ENCODE measurements at places on chromosomes 5 and 9.

DNA sequence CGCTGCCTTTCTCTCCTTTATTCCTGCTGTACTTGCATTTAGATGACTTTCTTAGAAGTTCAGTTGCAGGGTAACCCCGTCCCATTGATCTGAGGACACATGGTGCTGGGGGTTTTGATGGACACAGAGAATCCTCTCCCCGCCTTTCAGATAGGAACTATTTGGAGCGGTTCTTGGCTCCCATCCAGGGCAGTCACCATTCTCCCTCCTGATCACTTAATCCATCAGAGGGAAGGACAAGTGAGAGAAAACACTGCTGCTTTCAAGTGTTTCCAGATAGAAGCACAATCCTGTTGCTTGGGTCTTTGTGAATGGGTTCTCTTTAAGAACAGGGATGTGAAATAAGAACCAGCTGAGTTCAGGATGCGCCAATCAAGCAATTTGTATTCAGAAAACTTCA lies 85.2 kb downstream of the IRX1 start:
- DNase-seq, result no peak

- no peak for DNase-seq
These were observed 448.4 kb downstream of the BNC2 start for GRCh38 chr9:16422114-16422513.

- no peak for DNase-seq
These were observed 226.3 kb upstream of the ZNF608 start for GRCh38 chr5:124972703-124973102.

DNA sequence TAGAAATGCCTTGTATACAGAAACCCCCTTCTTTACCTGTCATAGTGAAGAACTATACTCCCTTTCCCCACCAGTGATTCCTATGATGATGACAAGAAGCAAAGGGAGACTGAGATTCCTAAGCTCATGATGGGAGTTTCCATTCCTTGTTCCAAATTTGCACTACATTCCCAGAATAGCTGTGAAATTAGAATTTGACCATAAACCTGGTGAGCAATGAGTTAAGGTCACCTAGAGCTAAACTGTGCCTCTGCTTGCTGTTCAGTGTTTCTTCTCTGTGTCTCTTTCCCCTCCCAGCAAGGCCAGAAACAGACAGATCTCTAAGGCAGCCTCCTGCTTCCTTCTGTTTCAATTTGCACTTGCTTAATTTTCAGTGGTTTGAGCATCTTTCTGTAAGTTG lies 332.1 kb downstream of the PIK3R1 start:
- no peak for DNase-seq

DNA sequence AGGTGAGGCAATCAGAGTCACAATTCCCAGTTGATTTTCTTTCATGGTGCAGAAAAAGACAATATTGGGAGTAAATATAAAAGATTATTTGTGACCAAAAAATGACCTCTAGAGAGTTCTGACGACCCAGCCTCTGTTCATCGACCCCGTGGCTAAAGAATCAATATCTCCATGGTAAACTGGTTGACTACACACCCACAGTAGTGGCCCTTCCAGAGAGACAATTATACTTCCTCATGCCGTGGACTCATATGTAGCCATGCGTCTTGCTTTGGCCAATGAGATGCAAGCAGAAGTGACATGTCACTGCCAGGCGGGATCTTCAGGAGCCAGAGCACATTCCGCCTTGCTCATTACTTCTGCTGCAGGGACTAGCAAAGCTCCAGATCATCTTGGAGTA lies 163.3 kb upstream of the RAD23B start:
- no peak for DNase-seq

DNA sequence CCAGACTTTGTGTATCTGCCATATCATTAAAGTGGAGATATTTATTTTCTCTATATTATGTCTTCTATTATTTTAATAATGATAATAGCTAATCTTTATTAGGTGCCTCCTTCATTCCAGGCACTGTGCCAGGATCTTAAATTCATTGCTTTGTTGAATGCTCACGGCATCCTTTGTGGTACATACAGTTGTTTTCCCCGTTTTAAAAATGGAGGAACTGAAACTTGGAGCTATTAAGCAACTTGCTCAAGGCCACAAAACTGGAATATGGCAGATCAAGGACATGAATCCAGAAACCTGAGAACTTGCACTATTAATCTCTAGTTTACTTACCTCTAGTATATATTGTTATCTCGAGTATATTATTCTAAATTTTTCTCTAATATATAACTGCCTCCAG lies 41.5 kb upstream of the PPP3R2 start:
- DNase-seq, result no peak

DNA sequence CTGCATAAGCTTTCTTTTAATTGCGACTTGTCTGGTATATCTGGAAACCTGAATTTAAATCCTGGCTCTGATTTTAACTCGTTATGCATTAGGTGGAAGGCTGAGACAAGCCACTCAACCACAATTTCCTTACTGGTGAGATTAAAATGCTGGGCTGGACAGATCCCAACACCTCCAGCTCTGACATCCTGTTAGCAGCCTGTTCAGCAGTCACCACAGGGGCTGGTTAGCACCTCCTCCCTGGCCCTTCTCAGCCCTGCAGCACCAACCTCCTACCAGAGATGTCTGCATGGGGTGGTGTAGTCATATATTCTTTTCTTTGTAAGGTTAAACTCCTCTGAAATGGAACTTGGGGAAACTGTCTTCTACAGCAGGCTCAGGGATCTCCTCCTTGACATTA lies 156.5 kb upstream of the NFIL3 start:
- DNase-seq, result peak; percentile 16

- peak; percentile 44 for DNase-seq
These were observed 105.4 kb upstream of the PAM start for GRCh38 chr5:102649731-102650130.

GRCh38 chr5:166909926-166910325 lies 1381.5 kb upstream of the WWC1 start:
- DNase-seq, result no peak

DNA sequence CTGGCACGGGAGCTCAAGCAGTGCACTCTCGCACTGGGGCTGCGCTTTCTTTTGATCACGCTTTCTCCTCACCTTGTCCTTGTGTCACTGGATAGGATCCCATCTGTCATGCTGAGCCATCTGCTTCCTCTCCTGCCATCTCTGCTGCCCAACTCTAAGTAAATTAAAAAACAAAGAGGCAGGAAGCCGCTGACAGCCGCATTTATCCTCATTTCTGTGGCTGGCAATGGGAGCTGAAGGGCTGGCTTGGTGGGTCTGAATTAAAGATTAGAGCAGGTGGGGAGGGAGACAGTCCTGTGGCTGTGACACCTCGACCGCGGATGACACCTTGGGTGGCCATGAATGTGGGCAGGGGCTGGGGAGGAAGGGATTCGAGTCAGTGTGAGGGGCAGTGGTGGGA lies 159.2 kb upstream of the ALDH1B1 start:
- DNase-seq, result no peak

DNA sequence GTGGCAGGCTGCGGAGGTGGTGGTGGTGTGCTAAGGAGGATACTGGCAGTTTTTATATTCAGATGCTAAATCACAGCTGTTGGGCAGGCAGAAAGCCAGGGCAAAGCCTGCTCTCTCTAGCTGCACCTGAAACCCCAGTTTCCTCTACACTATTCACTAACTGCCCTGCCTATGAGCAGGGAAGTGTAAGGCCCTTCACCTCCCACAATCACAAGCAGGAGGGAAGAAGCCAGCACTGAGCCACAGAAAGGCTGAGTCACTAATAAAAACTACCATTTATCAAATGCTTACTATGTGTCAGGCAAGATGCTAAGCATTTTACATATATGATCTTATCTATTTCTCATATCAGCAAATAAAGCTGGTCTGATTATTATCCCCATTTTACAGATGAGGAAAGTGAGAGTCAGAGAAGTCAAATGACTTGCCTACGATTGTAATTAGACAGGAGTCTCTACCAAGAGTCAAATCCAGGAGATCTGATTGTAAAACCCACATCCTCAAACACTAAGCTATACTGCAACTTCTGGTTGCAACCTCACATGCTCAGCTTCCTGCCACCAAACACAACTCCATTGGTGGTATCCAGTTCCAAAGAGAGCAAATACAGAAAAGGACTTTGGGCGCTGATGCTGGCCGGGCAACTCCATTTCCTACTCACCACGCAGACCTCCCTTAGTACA lies 17.7 kb upstream of the IL6ST start:
- DNase-seq, result peak; percentile 47

Measured in fibroblast of skin of left quadriceps (primary cell).